ENCODE measurements at places on chromosomes 1 and 21.
A peak's percentile ranks its signal among the peaks of the same experiment; 100 is the strongest.

- DNase-seq, result no peak
Measured at GRCh38 chr1:66351478-66351877, 182.5 kb upstream of the SGIP1 start.

DNA sequence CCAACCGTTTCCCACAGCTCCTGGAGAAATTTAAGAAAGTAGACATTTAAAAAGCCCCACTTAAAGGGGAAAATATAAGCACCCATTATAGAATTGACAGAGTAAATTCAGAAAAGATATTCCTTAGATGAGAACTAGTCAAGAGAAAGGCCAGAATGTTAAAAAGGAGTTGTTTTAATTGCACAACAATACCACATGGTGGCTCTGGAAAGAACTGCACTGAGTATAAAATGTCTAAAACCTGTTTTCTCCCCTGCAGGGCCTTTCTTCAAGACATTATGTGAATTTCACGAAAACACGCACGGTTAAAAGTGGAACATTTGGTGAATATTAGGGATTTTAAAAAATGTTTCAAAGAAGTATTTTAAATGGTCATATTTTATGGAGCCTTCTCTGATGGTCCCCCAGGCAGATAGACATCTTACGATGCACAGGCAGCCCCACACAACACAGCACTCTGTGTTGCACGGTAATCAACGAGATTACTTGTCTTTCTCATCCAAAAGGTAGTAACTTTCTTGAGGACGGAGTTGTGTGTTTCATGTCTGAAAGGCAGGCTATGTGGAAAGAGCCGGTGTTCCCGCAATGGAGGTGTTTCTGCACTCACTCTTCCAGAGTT lies 101.9 kb downstream of the PRRX1 start:
- DNase-seq, result no peak

- no peak for DNase-seq
Measured at GRCh38 chr1:47182676-47183235, 7.1 kb downstream of the PDZK1IP1 start.

DNA sequence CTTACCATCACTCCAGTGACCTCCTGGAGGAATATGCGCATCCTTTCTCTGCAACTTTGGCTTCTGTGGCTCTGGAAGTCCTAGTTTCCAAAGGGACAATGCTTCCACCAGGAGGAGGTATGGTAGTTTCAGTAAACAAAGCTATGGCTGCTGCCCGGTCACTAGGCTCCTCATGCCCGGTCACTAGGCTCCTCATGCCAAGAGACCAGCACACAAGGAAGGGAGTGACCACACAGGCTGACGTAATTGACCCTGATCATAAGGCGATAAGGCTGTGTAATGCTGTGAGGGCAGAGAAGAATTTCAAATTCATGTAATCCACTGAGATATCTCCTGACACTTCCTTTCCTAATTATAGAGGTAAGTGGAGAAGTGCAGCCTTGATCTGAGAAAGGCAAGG lies 102.9 kb downstream of the DTL start:
- no peak for DNase-seq

- DNase-seq, result no peak
Measured at GRCh38 chr1:82534996-82535395, 734.3 kb downstream of the ADGRL2 start.

DNA sequence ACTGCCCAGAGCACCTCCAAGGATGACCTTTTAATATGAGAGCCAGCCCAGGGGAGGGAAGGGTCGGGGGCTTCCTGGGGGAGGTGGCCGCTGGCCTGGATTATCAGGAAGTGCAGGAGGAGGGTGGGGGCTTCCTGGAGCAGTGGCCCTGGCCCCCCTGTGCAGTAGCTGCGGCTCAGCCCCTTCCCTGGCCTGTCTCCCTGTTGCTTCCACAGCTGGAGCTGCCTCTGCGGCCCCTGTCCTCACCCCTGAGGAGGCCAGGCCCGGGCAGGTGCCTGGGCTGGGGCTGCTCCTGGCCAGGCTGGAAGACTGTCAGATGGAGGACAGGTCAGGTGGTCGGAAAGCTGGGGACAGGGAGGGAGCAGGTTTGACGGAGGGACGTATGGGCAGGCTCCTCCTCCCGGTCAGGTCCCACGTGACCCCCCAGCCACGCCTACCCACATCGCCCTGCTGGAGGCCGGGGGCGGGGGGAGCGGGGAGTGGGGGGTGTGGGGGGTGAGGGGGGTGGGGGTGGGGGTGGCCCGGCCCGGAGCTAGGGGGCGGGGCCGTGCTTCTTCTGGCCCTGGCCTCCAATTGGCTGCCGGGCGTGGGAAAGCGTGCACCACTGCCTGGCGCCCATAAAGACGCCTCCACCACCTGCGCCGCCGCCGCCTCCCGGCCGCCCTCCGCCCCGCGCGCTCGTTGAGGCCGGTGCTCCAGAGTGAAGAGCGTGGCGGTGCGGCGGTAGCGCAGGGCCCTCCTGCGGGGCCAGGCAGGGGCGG lies 10.2 kb upstream of the TNFRSF14 start:
- peak; percentile 80 for DNase-seq

DNA sequence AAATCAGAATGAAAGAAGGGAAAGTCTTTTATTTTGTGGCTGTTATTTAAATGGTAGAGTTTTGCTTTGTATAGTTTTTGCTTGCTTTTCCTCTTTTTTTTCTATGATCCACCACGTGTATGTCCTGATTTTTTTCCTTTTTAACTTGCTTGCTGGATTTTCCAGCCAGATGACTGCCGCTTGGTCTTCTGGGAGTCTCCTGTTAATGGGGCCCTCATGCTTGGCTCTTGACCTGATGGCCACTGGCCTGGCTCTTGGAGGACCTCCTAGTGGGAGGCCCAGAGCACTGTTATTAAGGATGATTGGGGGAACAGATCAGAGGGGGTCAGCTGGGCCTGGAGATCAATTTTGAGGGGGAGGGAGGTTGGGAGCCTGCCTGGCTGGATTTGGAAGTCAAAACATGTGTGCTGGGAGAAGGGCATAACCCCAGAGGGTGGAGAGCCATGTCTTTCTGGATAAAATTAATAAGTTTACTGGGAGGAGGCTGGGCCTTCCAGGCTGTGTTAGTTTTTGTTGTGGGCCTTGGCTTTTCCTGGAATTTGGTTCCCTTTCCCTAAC lies 1.2 kb downstream of the FGGY start:
- no peak for DNase-seq

DNA sequence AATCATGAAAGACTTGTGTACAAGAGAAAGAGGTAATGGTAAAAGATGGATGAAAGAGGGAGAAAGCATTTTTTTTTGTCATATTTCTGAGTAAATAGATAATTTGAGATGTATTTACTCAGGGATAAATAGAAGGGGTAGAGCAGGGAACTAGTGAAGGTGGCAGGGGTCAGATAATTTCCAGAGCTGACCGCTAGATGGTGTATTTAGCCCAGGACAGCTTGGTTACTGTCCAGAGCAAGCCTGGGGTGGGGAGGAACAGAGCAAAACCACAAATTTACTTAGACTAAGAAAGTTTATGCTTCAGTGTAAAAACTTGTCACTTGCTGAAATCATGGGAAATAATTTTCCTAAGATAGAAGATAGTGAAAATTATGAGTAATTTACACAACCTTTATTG lies 91.5 kb downstream of the XCL2 start:
- no peak for DNase-seq

- DNase-seq, result no peak
Measured at GRCh38 chr1:179311149-179311700, 17.6 kb downstream of the SOAT1 start.

DNA sequence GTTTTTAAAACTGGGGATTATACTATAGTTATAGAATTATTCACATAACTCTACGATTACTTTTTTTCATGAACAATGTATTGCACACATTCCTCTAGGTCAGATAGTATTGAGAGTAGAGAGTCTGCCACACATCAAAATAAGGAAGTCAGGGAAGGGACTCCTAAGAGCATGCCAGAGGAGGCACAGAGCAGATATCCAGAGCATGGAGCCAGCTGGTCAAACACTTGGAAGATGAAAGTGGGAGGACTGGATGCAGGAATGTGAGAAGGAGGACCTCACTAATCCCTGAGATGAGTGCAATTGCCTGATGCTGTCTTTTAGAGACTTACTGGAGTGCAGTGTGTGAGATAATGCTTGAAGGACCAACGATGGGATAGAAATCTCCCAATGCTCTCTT lies 9.6 kb upstream of the RFX5 start:
- no peak for DNase-seq

- no peak for DNase-seq
Measured at GRCh38 chr1:233723387-233723786, 109.5 kb downstream of the KCNK1 start.

DNA sequence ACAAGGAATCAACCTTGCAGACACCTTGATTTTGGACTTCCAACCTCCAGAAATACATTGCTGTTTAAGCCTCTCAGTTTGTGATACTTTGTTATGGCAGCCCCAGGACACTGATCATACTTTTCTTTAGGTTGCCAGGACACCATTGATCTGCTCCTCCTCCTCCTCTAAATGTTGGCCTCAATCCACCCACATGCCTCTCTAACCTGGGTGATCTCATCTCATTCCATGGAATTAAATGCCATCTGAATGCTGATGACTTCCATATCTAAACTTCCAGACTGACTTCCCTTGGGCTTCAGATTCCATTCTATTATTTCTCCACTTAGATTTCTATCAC lies 7.4 kb upstream of the PPP1R15B start:
- DNase-seq, result no peak

DNA sequence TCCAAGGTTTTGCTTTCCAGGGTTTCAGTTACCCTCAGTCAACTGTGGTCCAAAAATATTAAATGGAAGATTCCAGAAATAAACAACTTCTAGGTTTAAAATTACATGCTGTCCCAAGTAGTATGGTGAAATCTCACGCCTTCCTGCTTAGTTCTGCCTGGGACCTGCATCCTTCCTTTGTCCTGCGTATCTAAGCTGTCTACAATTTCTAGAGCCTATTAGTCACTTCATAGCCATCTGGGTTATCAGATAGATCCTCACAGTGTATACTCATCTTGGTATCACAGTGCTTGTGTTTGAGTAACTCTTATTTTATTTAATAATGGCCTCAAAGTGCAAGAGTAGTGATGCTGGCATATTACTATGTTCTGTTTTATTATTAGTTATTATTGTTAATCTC lies 157.7 kb downstream of the ROR1 start:
- no peak for DNase-seq

- DNase-seq, result no peak
Measured at GRCh38 chr1:218996362-218996761, 177.3 kb upstream of the LYPLAL1 start.

GRCh38 chr1:37234941-37235418 lies 200.7 kb upstream of the GRIK3 start:
- DNase-seq, result no peak

GRCh38 chr1:2189459-2190425 lies 4.8 kb downstream of the FAAP20 start:
- peak; percentile 86 for DNase-seq

DNA sequence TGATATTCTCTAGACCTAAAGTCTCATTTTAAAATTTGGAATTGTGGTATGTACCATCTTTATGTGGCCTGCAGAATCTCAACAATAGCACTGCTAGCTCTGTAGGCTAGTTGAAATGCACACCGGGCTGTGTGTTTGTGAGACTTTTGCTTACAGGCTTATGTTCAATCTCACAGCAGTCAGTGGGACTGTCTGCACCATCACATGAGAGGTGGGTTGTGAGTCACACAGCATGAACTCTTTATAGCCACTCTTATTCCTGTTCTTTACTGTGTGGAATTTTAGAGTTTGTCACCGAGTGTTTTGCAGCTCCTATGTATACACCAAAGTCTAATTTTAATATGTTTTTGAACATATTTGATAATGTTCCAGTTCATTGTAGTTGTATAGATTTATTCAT lies 74.6 kb downstream of the RASAL2 start:
- no peak for DNase-seq

- DNase-seq, result peak; percentile 4
Measured at GRCh38 chr1:77888781-77889642, 588 bp downstream of the NEXN start.

DNA sequence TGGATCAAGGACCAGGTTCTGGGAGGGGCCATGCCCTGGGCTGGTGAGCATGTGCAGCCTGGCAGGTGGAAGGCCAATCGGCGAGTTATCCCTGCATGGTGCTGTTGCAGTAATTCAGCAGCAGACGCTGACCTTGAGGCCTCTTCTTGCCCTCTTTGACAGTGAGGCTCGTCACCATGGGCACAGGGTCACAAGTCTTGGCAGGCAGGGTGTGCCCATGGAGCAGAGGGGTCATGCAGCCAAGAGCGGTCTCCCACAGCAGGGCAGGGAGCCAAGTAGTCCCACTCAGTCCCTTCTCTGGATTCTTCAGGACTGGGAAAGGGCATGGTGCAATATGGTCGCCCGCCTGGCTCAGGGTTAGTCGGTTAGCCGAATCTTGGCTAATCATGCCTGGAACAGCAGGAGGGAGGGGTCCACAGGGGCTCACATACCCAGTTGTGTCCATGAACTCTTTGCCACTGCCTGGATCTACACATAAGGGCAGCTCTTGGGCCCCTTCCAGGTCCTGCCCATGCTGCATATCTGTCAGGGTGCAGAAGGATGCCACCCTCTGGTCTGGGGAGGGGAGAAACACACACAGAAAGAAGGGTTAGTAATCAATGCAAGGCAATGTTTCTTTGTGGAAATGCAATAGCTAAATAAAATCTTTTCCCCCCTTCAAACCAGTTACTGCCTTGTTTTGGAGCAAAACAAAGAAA lies 226.8 kb downstream of the SIPA1L2 start:
- DNase-seq, result no peak

DNA sequence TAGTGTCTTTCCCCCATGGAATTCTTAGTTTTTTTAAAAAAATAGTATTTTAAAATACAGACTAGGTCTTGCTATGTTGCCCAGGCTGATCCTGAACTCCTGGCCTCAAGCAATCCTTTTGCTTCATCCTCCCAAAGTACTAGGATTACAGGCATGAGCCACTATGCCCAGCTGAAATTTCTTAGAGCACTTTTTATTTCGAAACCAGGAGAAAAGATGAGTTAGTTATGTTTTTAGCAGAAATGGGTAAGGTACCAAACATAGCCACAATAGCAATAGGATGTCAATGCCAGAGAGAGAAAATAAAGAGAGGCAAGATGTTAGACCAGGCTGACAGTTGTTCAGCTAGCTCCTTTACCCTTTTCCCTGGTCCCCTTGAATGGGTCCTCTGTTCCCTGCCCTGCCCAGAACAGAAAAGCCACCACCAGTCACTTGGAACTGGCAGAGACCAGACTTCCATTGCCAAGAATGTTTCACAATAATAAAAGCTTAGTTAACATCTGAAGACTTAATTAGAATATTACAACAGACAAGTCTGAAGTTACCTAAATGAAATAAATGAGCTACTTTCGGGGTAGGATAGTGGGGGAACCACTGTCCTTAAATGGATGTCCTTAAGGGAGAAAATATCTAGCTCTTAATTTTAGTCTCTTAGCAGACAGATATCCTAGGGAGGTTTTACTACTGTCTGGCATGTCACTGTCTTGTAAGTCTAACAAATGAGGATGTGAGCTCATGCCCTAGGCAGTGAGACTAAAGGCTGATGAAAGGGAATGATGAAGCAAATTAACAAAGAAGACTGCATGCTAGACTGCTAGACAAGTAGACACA lies 54.3 kb downstream of the ABL2 start:
- DNase-seq, result no peak

DNA sequence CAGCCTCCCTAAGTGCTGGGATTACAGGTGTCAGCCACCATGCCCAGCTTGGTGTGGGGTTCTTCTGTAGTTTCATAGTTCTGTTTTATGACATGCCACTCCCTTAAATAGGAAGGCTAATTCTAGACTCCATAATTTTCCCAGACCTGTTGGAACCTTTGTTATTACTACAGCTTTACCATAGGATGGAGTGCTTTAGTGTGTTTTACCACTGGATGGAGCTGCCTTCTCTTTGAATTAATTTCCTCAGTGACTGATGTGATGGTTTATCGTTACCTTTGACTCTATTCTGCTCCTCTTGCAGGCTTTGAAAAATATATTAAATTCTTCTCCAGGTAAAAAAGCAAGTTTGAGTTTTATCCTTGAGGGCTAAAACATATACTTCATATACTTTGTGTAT lies 84.6 kb upstream of the NEK7 start:
- DNase-seq, result no peak

Measured in stimulated activated CD8-positive, alpha-beta memory T cell treated with anti-CD3 and anti-CD28 coated beads, Interleukin-2, amount 100 ng/mL, for 48 hours (primary cell).